ENCODE measurements at places on chromosomes 5 and 9.
A peak's percentile ranks its signal among the peaks of the same experiment; 100 is the strongest.

- peak; percentile 45 for DNase-seq
Observed at GRCh38 chr9:71769175-71770161, 1.2 kb upstream of the CEMIP2 start.

DNA sequence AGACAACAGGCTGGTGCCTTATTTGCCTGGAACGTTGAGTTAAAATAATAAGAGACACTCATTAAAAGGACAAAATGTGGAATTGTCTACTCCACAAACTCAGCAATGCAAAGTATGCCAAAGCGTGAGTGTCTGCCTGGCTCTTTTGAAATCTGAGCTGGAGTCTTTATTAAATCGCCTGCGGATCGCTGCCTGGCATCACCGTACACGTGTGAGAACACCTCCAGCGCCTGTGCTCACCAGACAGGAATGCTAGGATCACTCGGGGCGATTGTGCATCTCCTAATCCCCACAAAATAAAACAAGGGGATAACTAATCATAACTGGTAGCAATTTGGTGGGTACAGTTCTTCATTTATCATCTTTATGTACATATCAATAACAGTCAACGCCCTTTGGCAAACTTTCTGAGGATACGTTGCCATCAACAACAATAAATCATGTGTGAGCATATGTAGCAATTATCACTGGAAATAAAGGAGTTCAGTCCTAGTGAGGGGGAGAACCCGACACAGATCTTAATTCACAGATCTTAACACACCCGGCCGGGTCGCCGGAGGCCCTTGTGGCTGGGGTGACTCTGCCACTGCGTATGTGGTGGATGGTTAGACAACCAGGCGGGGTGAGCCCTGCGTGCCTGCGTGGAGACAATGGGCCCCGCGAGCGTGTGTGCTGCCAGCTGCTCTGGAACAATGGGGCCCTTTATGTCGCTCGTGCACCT, 284.9 kb upstream of the IRX1 start:
- DNase-seq = no peak

GRCh38 chr5:92800365-92800764, 780.7 kb downstream of the NR2F1-AS1 start:
- no peak for DNase-seq

GRCh38 chr5:39521098-39521860, 96.5 kb upstream of the DAB2 start:
- DNase-seq = no peak

DNA sequence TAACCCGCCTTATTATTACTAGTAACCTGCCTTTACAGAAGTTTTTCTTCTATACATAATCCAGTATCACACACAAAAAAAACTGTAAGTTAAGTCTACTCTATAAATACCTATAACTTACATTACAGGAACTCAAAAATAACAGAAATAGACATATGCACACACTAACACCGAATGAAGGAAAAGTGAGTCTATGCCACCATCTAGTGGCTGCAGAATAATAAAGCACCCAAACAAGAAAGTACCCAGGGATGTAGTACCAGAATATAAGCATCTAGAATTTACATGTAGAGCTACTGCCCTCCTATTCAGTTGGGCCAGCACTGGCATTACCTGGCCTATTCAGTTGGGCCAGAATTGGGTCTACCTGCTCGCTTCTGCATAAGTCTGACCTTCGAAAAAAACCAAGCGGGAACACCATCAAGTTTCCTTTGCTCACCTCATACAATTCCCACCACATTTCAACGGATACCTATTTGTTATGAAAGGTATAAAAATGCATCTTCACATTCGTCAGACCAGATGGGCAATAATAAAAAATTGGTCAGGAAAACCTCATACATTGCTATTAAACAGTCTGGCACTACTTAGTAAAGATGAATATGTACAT, 4.0 kb upstream of the NIPSNAP3A start:
- no peak for DNase-seq

DNA sequence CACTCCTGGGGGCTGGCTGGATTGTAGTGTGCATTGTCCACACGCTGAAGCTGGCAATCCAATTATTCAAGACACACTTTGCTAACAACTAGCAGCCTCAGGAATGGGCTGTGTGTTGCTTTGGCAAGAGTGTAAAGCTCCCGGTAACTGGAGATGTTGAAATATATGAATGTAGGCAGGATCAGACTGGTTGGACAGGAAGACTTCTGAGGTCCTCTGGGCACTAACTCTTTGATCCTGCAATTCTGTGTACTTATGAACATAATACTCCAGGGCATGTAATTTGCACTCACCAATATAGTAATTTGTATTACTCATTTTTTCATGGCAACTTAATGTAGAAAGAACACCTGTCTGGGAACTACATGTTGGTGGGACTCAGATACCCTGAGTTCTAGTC, 106.7 kb upstream of the SLC28A3 start:
- DNase-seq = no peak

- no peak for DNase-seq
Observed at GRCh38 chr5:53191548-53192165, 82.1 kb upstream of the MOCS2 start.

DNA sequence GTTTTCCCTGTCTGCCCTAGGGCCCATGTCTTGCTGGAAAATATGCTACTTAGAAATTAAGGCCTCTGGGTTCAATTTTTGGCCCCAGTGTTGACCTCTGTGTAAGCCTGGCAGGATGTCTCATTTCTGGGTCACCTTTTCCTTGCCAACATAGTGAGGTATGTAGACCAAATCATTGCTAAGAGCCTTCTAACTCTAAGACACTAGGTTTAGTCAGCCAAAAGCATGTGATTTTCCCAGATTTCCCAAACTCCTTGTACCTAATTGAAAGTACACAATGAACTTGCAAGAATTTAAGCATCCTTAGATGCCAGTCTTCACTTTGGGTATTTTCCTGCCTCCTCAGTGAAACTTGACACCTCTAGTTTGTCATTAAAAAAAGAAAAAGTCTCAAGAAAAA, 77.0 kb downstream of the GALNT10 start:
- DNase-seq = no peak

DNA sequence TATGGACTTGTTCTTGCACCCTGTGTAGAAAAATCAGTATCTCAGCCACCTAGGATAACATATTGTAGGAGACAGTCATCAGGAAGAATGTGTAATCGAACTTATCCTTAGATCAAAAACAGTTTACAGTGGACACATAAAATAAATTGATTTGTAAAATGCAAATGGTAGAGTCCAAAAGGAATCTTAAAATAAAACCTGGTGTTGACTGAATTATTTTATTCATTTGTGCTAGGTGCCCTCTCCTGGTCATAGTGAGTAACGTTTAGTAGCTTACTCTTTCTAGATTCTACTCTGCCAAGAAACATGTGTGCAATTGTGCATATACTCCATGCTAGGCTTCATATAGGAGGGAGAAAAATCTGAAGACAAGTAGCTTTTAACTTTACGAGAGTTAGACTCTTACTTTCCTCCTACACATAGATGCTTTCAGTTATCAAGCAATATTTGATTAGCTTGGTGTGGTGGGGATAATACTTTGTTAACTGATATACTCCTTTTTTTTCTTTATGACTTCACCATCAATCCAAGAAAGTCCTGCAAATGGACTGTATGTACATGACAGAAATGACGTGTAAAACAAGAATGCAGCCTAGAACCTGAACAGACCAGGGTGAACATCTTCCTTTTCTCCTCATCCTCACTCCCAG, 23.7 kb upstream of the LOX start:
- no peak for DNase-seq

GRCh38 chr9:123864251-123864650, 65.7 kb downstream of the DENND1A start:
- no peak for DNase-seq

GRCh38 chr5:145237843-145238242, 597.3 kb downstream of the PRELID2 start:
- DNase-seq = no peak

- DNase-seq = no peak
Observed at GRCh38 chr9:107491081-107492053, 1.8 kb upstream of the KLF4 start.

- no peak for DNase-seq
Observed at GRCh38 chr9:79233542-79233941, 338.2 kb upstream of the TLE4 start.

DNA sequence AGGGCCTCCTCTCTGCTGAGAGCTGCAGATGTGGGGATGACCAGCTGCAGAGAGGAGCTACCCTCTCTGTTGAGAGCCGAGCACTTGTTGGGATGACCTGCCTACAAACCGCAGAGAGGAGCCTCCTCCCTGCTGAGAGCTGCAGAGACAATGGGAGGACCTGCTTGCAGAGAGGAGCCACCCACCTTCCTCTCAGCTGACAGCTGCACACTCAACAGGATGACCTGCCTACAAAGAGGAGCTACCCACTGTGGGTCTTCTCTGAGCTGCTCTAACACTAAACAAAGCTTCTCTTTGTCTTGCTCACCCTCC, 19.6 kb downstream of the TMEM38B start:
- DNase-seq = no peak

GRCh38 chr9:96199006-96199405, 103.0 kb downstream of the HSD17B3 start:
- no peak for DNase-seq

DNA sequence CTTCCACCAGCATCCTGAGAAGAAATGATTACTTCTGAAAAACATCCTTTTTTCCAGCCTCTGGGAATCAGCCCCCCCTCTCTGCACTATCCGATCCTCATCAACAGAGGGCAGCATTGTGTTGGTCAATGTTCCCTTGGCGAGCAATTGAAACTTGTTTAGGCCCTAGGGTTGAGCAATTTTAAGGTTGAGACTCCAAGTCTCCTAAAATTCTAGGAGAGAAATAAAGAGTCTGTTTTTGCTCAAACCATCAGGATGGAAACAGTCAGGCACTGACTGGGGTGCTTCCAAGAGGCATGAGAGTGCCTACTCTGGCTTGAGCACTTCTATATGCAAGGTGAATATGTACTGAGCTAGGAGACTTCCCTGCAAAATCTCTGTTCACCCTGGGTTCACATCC, 12.4 kb upstream of the CYFIP2 start:
- no peak for DNase-seq

- no peak for DNase-seq
Observed at GRCh38 chr5:73022471-73023169, 66.8 kb downstream of the FCHO2 start.

GRCh38 chr9:21477466-21477865, 4.6 kb downstream of the IFNE start:
- no peak for DNase-seq

GRCh38 chr5:60274747-60275146, 381.2 kb upstream of the PDE4D start:
- no peak for DNase-seq

GRCh38 chr9:112332977-112333638, at the start of gene PTBP3:
Gene PTBP3 (minus strand): TSS chr9:112333619. CDS start chr9:112297865, 35,754 bp downstream.
- DNase-seq = peak; percentile 61

DNA sequence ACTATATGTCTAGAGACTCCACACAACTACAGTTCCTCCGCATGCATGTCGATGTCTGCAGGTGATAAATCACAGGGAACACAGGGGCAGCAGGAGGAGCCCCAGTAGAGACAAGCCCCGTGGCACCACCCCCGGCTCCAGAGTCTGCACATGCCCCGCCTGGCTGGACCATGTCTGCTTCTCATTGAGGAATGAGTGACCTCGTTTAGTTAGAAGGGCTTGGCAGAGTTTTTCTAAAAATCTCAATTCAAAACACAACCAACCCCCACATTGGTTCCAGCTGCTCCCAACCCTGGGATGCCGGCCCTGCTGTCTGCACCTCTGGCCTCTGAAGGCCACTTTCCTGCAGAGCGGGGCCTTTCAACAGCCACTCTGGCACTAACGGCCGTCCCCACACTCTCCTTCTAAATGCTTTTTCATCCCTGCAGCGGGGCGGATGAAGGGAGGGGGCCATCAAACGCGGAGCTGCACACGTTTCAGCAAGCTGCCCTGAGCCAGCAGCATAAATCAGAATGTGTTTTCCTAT, 106.3 kb downstream of the ROR2 start:
- DNase-seq = no peak

DNA sequence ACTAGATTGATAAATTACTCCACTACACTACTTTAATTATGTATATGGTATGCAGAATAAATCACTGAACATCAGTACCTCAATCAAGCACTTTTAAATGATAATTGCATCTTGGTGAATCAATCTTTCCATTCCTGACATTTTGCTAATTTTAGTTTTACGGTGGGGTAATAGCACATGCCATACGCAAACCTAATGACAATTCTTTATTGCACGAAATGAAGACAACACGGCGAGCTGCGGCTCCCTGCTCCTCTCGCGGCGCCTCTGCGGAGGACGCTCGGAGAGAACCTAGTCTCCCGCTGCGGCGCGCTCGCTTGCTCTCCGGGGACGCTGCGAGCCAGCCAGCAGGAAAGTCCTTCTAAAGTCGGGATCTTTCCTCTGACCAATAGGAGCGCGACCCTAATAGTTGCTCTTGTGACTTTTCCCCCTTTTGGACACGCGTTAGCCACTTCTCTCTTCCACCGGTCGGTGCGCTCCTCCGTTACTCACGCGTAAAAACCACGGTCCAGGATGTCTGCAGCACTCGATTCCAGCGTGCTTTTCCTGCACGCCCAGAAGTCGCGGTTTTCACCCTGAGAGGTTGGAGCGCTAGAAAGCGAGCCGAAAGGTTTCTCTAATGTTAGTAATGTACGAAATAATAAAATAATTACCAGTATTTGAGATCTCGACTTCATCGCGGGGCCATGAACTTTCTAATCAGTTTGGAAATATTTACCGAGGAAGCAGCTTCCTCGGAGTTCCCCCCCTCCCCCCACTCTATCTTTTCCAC, 1.0 kb upstream of the MEF2C start:
- no peak for DNase-seq

DNA sequence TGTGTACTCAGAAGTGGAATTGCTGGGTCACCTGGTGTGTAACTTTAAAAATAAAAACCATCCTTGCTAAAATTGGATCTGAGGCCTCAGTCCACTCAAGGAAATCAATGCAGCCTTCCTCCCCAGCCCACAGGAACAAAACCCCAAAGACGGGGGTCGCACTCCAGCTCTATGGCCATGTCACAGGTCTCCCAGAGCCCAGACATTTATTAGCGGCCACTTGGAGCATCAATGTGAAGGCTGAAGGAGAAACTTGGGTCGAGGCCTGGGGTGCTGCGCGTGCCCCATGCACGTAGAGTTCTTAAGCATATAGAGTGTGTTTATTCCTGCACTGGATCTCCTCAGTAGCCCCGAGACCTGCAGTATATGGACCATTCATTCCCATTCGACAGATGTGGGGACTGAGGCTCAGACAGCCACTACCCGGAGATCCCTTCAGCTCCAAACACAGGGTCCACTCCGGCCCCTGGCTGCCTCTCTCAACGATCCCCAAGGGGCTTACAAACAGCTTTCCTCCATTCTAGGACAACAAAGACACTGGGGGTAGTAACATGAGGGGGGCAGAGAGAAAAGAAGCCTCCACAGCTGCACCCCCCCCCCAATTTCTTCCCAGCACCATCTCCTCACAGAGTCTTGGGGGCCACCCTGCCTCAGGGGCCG, 14.3 kb upstream of the OLFM1 start:
- DNase-seq = no peak

Measured in stimulated activated CD8-positive, alpha-beta memory T cell treated with anti-CD3 and anti-CD28 coated beads, Interleukin-7, amount 100 ng/mL, for 1 hour (primary cell).